ENCODE measurements at places on chromosomes 7 and 10.

DNA sequence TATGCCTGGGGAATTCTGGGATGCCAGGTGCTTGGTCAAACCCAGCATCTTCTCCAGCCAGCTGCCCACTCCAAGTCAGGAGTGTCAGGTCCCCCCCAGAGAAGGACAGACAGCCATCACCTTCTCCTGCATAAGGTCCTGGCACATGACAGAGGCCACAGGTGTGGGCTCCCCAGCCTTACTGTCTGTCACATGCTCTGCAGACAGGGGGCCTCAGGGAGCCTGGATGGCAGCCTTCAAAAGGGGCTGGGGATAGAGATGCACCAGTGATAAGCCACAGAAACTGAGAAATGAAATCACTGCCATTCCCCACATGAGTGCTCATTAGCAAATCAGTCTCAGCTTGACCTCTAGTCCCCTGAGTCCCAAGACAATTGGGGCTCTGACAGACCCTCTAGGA is 72.9 kb downstream of the PLXNA4 start:
- ATAC-seq: no peak

GRCh38 chr7:151930026-151930653 is 26.1 kb upstream of the GALNTL5 start:
- ATAC-seq: no peak

DNA sequence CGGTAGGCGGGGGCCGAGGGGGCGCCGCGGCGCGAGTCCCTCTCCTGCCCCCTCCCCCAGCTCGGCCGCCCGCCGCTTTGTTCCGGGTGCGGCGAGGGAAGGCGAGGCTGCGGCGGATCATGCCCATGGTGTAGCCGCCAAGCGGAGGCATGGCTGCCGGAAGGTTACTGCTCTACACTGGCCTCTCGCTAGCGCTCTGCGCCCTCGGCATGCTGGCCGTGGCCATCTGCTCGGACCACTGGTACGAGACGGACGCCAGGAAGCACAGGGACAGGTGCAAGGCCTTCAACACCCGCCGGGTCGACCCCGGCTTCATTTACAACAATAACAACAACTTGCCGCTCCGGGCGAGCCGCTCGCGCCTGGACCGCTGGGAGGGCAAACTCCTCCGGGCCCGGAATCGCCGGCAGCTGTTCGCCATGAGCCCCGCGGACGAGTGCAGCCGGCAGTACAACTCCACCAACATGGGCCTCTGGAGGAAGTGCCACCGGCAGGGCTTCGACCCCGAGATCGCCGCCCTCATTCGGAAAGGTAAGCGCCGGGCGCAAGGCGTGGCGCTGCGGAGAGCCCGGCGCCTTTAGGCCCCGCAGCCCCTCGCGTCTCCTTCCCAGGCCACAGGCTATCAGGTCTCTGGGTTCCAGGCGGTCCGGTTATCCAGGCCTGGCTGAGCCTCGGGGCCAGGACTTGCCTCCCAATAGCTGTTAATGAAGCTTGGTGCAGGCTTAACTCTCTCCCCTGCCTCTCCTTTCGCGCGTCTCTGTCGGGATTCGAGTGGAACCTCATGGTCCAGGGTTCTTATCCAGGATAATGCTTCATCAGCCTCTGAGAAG is 513 bp downstream of the TMEM178B start:
- peak; percentile 58 for ATAC-seq

DNA sequence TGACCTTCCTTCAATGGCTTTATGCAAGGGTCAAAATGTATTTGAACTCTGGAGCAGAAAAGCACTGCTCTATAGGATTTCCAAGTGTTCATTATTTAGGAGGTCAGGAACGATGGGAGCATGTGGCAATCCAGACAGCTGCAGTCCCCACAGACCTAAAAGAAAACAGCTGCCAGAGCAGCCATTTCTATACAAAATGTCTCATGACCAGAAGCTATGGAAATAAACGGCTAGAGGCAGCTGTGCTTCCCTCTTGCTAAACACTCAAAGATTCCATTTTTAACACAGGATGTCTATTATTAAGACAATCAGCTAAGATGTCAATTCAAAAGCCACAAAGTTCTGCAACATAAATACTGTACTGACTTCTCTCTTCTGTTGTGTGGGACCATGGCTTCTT is 879.1 kb upstream of the C7orf33 start:
- no peak for ATAC-seq

DNA sequence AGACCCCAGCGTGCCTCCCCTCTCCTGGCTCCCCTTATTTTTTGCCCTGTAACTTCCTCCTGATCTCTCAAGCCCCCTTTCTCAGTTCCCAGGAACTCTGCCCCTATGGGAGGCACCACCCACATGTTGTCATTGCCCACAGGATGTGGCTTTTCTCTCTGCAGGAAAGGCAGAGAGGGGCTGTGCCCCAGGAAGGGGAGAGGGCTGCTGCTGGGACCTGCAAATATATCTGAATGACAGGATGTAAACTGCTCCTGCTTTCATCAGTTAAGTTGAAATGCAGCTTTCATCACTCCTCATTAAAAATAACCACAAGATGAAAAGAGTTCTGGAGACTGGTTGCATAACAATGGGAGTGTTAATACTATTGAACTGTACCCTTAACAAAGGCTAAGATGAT is 103.3 kb downstream of the CLEC2L start:
- ATAC-seq: peak; percentile 26

GRCh38 chr7:129781928-129782817 is 170.6 kb downstream of the UBE2H start:
- no peak for ATAC-seq

DNA sequence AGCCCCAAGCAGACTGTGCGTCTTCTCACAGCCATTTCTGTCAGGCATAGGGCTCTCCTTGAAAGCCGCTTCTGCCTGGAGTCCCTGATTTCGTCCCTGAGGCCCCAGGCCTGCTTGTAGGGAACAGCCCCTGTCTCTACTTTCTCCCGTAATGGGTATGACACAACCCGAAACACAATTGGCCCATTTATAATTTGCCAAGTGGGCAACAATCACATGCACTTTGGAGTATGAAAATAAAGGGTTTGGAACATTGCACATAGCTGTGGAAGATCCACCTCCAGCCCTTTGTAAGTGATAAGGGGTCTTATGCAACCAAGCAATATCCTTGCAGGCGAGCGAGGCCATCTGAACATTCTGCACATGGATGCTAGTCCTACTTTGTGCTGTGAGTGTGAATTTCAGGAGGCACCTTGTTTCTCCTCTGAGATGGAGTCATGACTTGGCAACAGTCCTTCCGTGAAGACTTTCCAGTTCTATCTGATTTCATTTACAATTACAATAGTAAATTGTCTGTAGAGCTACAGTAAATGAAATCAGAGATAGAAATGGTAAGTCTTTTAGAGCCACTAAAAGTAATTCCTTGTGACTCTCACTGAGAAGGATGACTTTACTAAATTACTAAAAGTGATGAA is 141.5 kb downstream of the CUBN start:
- ATAC-seq: no peak

- ATAC-seq: no peak
Measured at GRCh38 chr10:64558094-64558835, 1037.1 kb downstream of the REEP3 start.

DNA sequence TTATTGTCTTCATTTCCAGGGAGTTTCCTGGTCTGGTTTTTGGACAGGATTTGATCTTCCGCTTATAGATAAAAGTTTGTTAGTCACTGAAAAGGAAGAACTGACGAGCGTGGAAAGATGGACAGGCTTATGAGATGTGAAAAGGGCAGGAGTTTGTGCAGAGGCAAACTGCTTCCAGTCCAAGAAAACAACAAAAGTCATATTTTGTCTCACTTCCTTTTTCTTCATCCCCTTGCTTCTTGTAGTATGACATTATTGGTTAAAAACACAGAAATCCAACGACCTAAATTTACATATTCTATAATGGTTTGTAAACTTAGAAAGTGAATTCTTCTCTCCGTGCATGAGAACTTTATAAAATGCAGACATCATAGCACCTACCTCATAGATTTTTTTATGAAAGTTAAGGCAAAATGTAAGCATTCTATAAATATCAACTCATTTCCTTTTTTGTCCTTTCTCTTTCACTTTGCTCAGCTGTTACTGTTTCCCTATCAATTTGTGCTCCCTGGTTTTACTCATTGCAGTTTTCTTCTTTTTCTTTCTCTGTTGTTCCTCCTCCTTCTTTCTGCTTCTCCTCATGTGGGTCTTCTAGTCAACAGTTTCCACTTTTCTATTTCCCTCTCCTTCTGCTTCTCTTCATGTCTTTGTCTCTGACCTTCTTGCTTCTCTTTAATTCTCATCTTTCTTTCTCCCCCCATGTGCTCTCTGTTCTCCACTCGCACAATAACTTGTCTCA is 370.2 kb downstream of the ARL4A start:
- ATAC-seq: peak; percentile 39

DNA sequence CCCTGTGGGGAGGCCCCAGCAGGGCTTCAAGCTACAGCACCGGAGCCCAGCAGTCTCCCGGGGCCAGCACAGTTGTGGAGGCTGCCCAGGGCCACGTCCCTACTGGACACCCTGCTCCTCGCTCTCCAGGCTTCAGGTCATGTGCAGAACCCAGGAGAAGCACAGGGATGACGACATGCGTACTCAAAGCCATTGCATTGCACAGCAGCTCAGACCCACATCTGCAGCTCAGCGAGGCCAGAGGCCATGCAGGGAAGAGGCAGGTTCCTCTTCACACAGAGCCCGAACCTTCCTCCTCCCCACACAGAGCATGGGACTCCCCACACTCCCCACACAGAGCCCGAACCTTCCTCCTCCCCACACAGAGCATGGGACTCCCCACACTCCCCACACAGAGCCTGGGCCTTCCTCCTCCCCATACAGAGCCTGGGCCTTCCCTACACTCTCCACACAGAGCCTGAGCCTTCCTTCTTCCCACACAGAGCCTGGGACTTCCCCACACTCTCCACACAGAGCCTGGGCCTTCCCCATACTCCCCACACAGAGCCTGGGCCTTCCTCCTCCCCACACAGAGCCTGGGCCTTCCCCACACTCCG is 12.3 kb downstream of the CFAP46 start:
- peak; percentile 68 for ATAC-seq

Data from activated T-helper 17 cell treated with anti-CD3 and anti-CD28 coated beads, Interleukin-2, amount 50 U/mL, for 72 hours (primary cell).